ENCODE measurements at places on chromosomes 4 and X.
A peak's percentile ranks its signal among the peaks of the same experiment; 100 is the strongest.

- no peak for DNase-seq
Observed at GRCh38 chrX:43702660-43703059, 46.6 kb downstream of the MAOA start.

DNA sequence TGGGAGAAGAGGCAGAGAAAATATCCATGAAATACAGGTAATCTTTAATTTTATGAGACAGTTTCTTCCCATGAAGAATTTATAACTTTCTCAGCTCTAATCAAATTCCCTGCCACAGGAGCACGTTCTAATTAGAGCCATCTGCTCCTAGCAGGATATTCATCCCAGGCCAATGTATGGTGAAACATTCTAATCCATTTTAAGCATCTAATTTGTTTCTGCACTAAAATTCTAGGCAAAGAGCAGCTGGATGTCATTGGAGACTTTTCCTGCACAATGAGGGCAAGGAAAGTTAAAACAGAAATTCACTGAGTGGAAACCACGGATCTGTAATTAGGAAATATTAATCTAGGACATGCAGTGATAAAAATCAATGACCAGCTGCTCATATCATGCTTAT, 107.7 kb upstream of the ZFP42 start:
- no peak for DNase-seq

DNA sequence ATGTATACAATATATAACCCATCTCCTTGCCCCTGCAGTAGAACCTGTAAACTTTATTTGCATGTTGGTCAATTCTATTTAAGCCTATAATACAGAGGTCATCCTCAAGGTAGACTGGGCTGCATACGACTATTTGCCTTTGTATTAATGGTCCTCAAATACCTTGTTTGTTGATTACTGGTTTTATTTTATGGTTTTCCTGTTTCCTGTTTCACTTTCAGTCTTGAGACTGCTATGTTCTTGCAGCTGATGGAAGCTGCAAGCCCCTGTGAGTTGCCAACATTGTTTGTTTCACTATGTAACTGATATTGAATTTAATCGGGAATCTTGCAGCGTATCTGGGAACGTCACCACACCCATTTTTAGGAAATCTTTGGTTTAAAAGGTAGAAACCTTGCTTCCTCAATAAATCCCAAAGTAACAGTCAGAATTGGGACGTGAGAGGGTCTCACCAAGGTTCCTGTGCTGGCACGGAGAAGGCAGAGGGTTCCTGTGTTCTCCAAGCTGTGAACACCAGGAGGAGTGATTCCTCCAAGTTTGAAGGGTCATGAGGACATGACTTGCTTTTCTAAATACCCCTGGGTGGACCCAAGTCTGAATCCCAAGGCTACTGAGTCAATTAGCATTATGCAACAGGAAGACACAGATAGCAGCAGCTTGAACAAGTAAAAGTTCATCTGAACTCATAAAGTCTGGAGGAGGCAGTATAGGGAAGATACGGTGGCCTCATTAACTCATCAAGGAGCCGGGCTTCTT, 110.6 kb upstream of the PNPLA4 start:
- DNase-seq = no peak

DNA sequence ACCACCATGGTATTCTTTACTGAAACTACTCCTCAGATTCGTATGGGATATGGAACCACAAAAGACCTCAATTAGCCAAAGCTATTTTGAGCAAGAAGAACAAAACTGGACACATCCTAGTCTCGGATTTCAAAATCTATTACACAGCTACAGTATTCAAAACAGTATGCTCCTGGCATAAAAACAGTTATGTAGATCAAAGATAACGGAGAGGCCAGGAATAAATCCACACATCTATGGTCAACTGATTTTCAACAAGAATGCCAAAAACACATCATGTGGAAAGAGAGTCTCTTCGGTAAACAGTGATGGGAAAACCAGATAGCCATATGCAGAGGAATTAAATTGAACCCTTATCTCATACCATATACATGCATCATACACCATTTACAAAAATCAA, 155.3 kb downstream of the SPCS3 start:
- no peak for DNase-seq

DNA sequence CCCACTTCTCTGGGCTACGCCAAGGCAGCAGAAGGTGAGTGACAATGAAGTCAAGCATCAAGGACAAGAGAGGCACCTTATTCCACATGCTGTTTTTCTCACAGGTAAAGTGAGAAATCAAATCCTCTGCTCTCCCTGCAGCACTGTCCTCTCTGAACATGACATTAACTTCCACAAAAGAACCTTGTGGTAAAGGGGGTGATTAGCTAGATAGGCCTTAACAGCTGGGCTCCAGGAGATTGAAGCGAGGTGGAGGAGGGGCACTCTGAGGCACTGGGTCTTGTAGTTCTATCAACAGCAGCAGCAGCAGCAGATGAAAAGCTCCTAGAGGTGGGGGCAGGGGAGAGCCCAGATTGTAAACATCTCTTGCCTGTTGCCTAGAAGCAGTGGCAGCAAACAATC, 96.8 kb upstream of the CXXC4 start:
- DNase-seq = no peak

DNA sequence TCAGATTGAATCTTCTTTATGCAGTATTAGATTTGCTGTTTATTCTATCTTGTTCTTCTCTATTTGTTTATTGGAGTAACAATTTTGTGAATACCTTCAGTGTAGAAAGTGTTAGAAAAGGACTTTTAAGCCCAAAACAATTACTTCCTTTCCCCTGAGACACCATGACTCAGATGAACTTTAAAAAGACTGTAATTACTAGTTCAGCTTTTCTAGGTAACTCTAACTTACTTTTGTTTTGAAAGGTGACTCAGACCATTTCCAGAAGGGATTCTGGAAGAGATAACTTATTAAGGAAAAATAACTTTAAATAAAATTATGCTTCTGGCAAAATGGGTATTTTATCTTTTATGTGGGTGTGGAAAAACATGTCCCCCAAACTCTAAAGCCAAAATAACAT, 561.5 kb upstream of the PCDH10 start:
- no peak for DNase-seq

GRCh38 chrX:100350704-100351489, 59.2 kb downstream of the PCDH19 start:
- DNase-seq = no peak

GRCh38 chr4:142278171-142278570, 567.9 kb downstream of the INPP4B start:
- DNase-seq = no peak

DNA sequence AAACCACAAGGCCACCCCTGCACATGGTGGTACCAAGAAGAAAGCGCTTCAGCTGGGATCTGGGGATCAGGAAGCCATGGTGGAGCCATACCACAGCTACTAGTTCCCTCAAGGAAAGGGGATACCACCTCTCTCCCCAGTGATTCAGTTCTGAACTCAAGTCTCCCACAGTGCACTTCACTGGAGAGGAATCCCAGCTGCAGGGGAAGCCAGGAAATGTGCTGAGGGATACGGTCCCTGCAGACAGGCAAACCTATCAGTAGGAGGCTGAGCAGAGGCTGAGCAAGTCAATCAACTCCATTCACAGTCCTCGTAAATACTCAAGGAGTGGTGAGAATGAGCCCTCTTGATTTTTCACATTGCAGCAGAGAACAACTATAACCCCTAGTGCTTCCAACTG, 11.0 kb downstream of the TMEM192 start:
- no peak for DNase-seq

GRCh38 chrX:109190542-109190941, 291.3 kb downstream of the GUCY2F start:
- DNase-seq = no peak

DNA sequence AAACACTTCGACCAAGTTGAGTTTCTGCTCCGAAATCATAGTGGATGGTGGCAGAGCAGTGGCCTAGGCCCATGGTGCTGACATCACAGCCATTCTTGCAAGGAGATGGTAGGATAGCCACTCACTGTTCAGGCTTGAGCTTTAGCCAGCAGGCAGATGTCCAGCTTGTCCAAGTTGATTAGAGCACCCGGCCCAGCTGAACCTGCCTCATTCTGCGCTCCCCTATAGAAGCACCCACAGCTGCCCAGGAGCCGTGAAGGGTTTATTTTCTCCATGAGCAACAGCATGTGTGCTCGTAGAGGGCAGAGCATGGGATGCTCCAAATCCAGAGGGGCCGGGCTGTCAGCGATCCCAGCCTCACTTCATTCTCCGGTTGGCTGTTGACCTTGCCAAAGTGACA, 16.2 kb downstream of the PIGG start:
- DNase-seq = no peak

- DNase-seq = no peak
Observed at GRCh38 chrX:150157291-150157690, 205.8 kb upstream of the MAMLD1 start.

DNA sequence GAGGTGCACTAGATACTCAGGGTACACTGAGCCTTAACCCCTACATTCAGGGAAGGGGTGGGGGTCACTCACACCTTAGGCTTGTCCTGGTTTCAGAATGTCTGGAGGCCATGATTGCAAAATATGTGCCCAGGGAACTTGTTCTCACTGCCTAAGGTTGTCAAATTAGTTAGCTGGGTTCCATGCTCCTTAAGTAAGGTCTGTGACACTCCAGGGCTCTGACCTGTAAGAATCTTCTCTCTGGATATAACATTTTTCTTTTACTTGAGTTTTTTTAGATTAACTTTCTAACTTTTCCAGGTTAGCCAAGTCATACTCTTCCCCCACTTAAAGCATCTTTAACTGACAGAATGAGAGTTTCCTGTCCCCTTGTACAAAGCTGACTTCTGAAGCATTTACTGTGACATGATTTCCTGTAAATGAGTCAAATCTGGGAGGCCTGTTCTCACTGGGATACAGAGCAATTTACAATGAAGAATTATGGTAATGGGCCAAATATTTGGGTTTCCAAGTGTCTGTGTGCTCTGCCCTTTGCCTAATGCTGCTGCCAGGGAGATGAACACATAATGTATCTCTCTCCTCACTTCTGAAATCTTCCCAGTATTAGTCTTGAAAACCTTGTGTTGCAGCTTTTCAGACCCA, 101.7 kb downstream of the GATB start:
- DNase-seq = no peak

- DNase-seq = no peak
Observed at GRCh38 chr4:113328514-113328913, 279.1 kb downstream of the ANK2 start.

DNA sequence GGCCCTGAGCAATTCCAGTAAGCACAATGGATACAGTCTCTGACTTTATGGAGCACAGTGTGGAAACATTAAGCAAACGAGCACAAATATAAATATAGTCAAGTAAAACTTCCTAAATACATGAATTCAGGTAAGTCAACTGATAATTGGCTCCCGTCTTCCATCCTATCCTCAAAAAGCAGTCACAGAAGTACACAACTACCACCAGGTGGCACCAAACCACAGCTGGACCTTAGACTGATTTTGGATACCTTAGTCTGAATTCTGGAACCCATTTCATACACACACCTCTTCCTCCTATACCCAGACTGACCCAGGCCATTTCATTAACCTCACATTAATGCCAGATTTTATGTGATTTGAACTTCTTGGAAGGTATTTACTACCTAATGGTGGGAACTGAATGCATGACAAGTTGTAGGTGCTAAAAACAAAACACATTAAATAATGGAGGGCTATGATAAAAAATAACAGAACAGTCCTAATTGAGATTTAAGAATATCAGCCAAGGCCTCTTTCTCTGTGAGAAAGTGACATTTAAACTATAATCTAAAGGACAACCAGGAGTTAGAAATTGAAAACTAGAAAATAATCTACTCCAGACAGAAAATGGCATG, 77.5 kb downstream of the ELF2 start:
- DNase-seq = peak; percentile 59

DNA sequence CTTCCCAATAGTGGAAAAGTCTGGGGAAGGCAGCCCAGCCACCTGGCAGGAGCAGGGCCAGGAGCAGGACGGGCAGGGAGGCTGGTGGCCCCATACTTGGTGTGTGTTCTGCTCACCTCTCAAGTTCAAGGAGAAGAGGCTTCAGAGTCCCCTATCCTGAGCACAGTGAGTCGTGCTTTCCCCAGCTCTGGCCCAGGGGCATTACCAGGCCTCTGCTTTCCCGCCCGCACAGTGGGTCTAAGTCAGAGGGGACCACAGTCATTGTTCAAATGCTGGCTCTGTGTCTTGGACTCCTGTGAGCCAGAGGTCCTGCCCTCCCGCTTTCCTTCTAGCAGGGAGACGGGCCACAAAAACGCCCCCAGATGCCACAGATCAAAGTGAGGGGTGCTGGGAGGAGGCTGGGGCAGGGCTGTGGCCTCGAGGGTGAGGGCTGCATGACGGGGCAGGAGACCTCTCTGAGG, 27.6 kb downstream of the HTRA3 start:
- no peak for DNase-seq

DNA sequence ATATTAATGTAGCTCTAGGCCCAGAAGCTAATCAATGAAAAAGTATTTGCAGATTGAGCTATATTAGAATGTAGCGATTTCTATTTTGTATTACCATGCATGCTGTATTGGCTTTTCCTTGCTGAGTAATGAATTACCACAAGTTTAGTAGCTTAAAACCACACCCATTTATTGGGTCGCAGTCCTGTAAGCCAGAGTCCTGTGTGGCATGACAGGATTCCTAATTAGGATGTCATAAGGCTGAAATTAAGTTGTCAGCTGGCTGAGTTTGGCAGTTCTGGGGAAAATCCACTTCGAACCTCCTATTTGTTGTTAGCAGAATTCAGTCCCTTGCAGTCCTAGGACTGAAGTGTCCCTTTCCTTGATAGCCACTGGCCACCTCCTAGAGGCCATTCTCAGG, 50.3 kb upstream of the HHIP start:
- DNase-seq = no peak

- DNase-seq = no peak
Observed at GRCh38 chr4:74516303-74516702, 71.4 kb downstream of the AREG start.

DNA sequence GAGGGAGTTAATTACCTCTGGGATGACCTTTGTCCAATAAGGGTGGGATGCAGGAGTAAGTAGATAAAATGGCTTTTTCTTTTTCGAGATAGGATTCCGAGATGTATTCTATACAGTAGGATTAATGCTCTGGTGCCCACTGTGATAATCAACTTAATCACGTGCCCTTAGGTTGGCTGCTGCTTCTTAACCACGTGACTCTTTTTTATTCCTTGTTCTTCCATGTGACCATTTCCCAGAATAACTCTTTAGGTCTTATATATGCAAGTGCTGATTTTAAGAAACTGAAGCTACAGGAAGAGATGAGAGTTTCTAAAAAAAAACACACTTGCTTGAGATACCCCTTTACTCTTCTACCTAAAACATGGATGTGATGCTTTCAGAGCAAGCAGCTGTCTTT, 1628.9 kb downstream of the PCDH7 start:
- no peak for DNase-seq

GRCh38 chrX:70268034-70268433, at the start of gene ARR3:
Gene ARR3, plus strand, starts transcription at chrX:70268334. Its CDS starts 1,052 bp downstream, at chrX:70269386.
- DNase-seq = no peak
